ENCODE measurements at places on chromosomes 6 and 20.

GRCh38 chr6:124775121-124775520 is 187.1 kb upstream of the RNF217 start:
- DNase-seq: no peak

GRCh38 chr6:46244670-46245069 is 73.9 kb upstream of the ENPP5 start:
- no peak for DNase-seq

GRCh38 chr6:25239498-25239897 is 39.7 kb upstream of the CARMIL1 start:
- no peak for DNase-seq

DNA sequence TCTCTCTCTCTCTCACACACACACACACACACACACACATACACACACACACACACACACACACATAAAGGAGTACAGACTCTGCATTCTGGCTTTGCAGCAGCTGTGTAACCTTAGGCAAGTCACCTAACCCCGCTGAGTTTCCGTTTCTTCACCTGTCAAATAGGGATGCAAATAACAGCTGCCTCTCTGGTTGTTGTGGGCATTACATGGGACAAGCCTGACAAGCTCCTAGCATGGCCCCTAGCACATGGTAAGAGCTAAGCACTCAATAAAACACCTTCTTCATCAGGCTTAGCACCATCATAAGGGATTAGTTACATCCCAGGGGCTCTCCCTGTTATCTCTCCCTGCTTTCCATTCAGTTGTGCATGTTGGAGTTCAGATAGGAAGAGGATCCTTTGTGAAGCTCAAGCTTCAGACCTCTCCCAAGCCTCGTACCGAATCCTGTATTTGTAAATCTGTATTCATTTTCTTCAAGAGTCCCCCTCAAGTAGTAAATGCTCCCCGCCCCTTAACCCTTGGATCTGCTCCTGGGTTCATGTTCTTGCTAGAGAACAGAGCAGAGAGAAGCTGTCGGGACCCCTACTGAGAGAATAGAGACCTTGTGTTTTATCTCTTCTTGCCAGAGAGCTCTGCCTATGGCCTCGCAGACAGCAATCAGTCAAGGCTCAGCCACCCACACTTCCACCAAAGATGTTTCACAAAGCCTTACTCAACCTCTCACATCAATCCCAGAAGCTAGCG is 2.2 kb downstream of the SLC13A3 start:
- no peak for DNase-seq

GRCh38 chr20:32203356-32204204 is 4.0 kb downstream of the PLAGL2 start:
- no peak for DNase-seq

DNA sequence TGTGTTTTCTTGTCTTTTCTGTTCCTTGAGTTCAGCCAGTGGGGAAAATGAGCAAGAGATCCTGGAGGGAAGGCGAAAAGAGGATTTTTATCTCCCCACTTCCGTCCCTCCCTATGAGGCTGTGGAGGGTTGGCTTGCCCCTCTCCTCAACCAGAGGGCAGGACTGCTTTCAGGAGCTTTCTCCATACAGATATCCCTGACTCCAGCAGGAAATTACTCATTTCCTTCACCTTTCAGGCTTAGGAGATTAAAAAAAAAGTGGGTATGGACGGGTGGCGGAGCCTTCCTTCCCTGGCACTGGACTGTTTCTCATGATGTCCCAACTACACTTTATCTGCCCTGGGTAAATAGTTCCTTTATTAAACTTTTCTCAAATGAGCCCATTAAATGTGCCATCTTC is 241.2 kb downstream of the FRK start:
- no peak for DNase-seq

DNA sequence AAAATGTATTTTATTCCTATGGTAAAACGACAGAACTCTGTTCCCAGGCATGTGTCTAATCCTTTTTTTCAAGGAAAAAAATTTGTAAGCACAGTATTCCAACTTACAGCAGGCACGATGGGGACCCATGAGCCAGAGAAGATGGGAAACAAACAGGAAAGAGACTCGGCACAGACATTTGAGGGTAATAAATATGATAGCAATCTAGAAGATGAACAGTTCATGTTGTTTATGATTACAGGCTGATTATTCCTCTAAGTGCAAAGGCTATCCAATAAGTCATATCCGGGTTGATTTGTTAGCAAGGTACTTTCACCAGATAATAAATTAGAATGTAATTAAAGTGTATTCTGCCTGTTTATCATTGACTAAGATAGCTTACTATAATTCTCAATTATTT is 43.2 kb downstream of the PDSS2 start:
- DNase-seq: no peak

- DNase-seq: no peak
Measured at GRCh38 chr6:22029171-22029570, 267.7 kb downstream of the PRL start.
